ENCODE measurements at places on chromosomes 6 and 20.

DNA sequence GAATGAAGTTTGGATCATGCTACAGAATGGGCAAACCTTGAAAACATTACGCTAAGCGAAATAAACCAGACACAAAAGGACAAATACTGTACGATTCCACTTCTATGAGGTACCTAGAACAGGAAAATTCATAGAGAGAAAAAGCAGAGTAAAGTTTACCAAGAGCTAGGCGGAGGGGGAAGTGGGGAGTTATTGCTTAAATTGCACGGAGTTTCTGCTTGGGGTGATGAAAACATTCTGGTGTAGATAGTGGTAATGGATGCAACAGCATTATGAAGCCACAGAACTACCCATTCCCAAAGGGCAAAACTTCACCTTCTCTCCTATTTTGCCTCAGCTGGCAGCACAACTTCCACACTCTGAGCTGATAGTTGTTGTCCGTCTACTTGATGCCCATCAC lies 6.4 kb upstream of the PDYN start:
- no peak for DNase-seq

- no peak for DNase-seq
Measured at GRCh38 chr6:34149452-34149810, 3.5 kb upstream of the GRM4 start.

GRCh38 chr6:33777398-33778388 lies 11.2 kb downstream of the LEMD2 start:
- no peak for DNase-seq

GRCh38 chr6:164502833-164503232 lies 806.6 kb downstream of the C6orf118 start:
- no peak for DNase-seq

GRCh38 chr6:41713650-41714291 lies 21.6 kb downstream of the TFEB start:
- DNase-seq, result no peak

DNA sequence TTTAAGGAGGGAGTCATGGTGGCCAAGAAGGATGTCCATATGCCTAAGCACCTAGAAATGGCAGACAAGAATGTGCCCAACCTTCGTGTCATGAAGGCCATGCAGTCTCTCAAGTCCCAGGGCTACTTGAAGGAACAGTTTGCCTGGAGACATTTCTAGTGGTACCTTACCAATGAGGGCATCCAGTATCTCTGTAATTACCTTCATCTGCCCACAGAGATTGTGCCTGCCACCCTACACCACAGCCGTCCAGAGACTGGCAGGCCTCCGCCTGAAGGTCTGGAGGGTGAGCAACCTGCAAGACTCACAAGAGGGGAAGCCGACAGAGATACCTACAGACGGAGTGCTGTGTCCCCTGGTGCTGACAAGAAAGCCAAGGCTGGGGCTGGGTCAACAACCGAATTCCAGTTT lies 115.0 kb downstream of the HFE start:
- DNase-seq, result no peak

- DNase-seq, result no peak
Measured at GRCh38 chr6:142605922-142606485, 304.2 kb downstream of the ADGRG6 start.

GRCh38 chr6:162219266-162219665 lies 508.3 kb downstream of the PRKN start:
- DNase-seq, result no peak

- no peak for DNase-seq
Measured at GRCh38 chr6:100999034-100999597, 118.0 kb upstream of the ASCC3 start.

DNA sequence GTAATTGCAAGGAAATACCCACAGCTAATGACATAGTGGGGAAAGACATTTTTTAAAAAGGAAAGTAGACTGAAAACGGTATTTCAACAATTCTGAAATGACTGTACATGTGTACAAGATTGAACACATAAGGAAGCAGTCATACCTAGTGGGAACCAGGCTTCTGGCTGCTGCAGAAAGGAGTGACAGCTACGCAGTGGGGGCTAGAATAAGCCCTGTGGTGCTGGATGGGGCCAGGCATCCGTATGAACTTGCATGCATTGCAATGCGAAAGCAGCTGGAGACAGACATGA lies 54.9 kb upstream of the GPR31 start:
- DNase-seq, result no peak

- peak; percentile 77 for DNase-seq
Measured at GRCh38 chr6:18829272-18829870, 442.2 kb downstream of the RNF144B start.

- DNase-seq, result no peak
Measured at GRCh38 chr6:106281661-106282060, 43.9 kb downstream of the ATG5 start.

DNA sequence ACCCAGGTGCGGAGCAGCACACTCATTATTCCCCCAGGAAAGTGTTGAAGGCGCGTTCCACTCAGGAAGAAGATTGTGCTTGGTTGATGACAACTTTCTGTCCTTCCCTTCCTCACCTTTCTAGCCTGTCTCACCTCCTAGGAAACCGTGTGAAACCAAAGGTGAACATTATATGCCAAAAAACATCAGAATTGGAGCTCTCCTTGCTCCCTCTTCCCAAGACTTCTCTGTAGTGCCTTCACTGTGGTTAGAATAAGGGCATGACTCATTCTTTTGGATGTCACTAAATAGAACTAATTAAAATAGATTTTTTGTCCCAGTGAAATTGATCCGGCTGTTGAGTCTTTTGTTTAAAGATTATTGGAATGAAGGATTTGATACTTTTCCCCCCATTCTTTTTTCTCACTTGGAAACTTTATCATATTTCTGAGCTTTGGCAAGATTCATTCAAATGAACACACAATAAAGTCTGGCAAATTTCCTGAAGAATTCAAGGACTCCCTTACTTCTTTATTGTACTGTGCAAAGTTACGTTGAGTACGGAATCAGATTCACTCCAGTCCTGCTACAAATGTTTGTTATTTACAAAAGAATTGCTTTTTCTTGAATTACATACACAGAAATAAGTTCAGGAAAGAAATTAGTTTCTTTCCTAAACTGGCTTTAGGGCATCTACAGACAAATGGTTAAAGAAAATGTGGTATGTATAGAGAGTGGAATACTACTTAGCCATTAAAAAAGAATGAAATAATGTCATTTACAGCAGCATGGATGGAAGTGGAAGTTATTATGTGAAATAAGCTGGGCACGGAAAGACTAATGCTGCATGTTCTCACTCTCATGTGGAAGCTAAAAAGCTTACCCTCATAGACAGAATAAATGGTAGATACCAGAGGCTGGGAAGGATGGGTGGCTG lies 142.8 kb upstream of the AKAP12 start:
- no peak for DNase-seq

GRCh38 chr20:32153771-32154170 lies 44.3 kb downstream of the TM9SF4 start:
- DNase-seq, result no peak

DNA sequence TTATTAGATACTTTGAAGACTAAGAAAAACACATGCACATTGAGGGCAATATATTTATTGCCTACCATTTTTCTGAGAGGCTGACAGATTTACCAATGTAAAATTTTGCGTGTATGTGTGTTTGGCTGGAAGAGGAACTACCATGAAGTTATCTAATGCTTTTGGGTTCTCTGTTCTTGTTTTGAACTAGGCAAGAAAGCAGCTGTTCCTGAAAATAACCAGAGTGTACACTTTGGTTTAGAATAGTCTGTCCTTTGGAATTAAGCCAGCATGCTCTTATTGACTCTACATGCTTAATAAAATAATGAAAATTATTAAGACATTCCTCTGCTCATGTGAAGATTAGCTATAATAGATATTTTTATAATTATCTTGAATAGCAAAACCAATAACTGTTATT lies 129.2 kb downstream of the MYB start:
- peak; percentile 48 for DNase-seq

DNA sequence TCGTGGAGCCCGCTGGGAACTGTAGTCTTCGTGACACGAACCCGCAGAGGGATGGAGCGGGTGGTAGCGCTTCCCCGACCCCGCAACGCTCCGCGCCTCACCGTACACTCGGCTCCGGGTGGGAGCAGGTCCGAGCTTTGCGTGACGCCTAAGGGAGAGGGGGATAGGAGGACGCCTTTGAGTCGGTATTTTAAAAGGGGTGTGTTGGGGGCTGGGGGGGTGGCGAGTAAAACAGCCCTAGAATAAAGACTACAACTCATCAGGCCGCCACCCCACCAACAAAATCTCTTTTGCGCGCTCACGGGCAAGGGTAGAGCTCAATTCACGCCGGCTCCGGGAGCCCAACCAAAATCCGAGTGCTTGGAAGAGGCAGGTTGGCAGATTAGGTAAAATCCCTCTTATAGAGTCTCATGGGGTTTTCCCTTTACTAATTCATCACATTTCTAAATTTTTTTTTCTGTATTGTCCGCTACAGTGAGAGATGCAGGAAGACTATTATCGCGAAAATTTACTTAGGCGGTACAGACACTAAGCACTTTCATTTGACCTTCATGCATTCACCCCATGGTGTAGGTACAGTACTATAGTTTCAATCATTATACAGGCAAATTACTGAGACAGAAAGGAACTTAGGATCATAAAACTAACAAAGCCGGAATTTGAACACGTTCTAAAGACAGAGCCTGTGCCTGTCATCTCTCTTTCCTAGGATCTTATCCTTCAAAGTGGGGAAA lies 706 bp upstream of the SNX14 start:
- DNase-seq, result peak; percentile 57

- DNase-seq, result no peak
Measured at GRCh38 chr6:1118287-1118647, 193.6 kb upstream of the FOXQ1 start.
